Right ventricle myocardium inferior (tissue), 1 donor: ENCODE measurements at places on chromosomes 7 and 10. TPM values are rescaled to one million over a fixed set of nuclear protein-coding genes. Genes with fewer than 3 reads are reported as not detected.

- DNase-seq: no peak
Observed at GRCh38 chr7:124718032-124718766, 47.4 kb downstream of the GPR37 start.

DNA sequence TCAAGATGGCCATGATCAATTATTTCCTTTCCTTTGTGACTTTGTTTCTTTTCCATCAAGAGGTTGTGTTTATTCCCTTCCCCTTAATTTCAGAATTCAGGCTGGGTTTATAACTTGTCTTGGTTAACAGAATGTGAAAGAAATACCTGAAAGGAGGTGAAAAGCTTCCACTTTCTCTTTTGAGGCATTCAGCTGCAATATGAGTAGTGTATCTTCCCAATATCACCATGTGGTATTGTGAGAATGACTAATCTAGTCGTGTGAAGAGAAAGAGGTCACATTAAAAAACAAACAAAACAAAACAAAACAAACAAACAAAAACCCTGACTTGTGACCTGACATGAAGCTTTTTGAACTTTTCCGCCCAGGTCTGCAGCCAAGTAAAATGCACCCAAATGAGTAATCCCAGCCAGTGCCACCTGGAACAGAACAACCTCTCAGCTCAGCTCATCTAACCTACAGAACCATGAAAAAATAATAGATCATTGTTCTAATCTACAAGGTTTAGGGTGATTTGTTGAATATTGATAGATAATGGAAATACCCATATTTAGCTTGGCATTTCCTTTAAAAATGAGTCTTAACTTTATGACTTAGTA is 70.8 kb upstream of the TEX47 start:
- DNase-seq: no peak

DNA sequence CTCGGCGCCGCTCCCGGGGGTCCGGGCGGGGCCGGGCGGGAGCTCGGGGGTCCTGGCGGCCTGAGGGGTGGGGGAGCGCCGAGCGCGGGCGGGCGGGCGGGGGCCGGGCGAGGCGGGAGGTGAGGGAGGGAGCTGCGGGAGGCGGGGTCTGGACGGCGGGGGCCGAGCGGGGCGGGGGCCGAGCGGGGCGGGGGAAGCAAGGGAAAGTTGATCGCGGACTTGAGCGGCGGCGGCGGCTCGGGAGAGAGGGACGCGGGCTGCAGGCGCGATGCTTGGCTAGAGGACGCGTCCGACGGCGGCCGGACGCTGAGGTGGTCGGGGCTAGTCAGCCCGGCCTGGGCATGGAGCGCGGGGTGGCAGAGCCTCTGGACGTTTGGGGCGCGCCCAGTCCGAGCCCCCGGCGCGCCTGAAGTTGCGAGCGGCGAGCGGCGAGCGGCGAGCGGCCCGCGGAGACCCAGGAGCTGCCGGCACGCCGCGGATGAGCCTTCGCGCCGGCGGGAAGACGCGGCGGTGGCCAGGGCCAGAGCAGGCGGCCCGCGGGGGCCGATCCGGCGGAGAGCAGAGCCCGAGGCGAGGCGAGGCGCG is at the start of gene CDH23:
CDH23 (plus strand) TSS at position 210 of the 585 bp plus-strand sequence. CDS start 42,912 bp downstream, outside the sequence.
- DNase-seq: no peak

GRCh38 chr7:131012477-131013031 is 278.5 kb upstream of the KLF14 start:
- no peak for DNase-seq

GRCh38 chr7:1694611-1695511 is 24.8 kb downstream of the ELFN1 start:
- DNase-seq: no peak

DNA sequence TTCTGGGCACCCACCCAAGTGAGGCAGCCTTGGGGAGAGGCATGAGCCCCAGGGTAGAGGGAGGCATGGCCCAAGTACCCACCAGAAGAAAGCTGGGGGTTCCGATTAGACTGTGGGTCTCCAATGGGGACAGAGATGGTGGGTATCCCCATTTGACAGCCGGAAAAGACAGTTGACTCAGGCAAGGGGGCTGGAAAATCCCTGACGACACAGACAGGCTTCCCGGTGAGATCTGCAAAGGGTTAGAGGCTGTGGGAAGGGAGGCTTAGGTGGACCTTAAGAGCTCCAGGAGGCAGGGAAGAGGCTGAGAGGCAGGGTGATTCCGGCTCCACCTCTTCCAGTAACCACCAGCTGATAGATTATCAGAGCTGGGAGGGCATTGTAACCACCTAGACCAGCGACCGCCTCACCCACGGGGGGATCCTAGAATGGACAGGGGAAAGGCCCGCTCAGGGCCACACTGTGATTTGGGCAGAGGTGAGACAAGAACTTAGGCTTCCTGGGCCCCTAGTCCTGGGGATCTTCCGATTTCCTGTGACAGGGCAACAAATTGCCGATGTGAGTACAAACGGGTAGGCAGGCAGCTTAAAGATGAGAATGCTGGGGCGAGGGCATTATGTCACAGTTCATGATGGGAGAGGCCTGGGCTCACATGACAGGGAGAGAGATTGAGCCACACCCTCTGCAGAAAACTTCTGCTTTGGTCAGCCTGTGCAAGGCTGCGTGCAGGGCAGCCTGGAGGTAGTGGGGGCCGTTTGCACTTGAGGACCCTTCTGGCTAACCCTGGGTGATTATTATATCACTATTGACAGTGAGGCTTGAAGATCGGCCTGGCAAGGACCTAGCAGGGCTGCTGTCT is 5.4 kb downstream of the TBATA start:
- DNase-seq: no peak

DNA sequence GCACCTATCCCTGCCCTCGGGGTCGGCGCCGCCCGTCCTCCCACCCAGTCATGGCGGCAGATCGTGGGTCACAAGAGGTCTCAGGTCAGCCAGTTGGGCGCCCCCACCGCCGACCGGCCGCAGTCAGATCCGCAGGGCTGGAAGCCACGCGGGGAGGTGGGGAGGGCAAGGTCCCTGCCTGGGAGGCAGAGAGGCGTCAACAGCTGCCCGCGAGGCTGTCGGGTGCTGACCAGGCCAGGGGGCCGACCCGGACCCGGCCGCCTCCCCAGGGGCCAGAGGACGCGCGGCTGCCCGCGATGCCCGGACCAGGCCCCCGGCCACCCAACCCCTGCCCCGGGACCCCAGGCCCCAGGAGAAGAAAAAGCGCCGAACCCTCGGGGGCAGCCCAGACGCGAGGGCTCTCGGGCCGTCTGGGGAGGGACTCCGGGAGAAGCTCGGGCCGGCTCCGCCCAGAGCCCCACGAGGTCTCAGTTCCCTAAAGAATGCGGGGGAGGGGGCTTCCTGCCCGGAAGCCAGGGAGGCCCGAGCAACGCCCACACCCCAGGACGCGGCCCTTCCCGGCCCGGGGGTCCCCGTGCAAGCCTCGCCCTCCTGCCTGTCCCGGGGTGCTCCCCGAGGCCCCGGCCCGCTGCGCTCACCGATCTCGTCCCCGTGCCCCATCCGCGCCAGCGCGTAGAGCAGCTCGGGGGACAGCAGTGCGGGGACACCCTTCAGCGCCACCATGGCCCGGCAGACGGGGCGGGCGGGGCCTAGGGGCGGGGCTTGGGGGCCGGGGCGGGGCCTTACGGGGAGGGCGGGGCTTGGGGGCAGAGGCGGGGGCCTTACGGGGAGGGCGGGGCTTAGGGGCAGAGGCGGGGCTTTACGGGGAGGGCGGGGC is at the start of gene FUOM:
FUOM (minus strand) TSS at position 735 of the 877 bp plus-strand sequence; CDS start at position 723, 12 bp downstream.
- no peak for DNase-seq

Gene ADAM12
- total RNA-seq: 0.35 TPM

Gene PLPP4
- total RNA-seq: not detected

Gene SLC16A12
- total RNA-seq: 1.1 TPM

Gene ZWINT
- total RNA-seq: 2.0 TPM
